ENCODE measurements at places on chromosomes 1 and 21. TPM values are rescaled to one million over a fixed set of nuclear protein-coding genes. Genes with fewer than 3 reads are reported as not detected.

Gene SPRR2F
- not detected for total RNA-seq

DNA sequence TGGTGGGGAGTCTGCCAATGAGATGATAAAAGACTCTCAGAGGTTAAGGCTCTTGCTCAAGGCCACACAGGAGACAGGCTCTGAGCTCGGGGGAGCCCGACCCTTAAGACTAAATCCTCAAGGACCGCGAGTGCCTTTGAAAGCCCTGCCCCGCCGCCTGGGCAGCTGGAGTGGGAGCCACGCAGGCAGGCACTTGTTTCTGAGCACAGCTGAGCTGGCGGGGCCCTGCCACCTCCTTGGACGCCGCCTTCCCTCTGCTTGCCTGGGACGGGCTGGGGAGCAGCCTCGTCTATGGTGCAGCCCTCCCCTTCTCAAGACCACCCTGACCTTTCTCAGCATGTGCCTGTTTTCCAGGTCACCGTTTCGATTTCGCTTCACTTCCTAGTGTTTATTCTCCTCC, 169.3 kb downstream of the CAMTA1 start:
- no peak for DNase-seq

DNA sequence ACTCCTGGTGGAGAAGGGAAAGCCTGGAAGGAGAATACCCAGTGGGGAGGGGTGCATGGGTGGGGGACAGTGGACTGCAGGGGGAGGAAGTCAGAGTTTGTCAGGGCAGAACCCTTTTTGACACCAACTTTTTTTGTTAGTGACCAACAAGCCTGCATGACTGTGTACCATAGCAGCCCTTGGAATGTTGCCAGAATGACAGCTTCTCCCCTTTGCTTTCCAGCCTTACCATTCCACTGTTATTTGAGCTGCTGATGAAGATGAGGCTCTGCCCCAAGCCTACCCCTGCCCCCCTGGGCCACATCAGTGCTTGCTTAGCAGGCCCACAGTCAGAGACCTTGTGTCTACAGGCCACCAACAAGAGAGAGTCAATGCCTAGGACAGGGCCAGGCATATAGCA, 341.2 kb downstream of the HHAT start:
- no peak for DNase-seq

DNA sequence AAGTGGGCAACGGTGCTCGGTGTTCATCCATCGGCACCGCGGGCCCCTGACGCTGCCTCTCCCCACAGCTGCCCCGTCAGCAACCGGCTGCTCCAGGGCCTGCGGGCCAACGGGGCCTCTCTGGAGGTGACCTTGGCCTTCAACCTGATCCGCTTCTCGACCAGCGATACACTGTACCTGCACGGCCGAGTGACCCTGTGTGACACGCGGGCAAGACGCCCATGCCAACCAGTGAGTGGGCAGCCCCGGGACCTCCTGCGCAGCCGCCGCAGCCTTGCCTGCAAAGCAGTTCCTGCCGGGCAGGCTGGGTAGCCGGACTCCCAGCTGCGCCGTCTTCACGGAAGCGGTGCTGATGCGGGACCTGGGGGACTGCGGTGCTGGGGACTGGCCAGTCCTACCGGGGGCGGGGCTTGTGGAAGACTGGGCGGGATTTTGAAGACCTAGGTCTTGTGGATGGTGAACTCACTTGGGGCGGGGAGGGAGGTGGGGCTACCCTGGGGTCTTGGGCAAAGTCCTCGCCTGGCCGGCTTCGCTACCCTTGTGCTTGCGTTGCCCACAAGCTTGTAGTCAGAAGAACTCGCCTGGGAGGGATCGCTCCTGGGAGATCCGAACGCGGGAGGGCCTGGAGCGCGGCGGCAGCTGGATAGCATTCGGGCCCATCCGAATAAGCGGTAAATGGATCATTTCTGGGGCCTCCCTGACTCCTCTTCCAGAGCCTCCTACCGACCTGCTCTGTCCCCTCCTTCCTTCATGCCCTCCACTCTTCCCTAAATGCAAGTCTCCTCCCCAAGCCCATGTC, 8.8 kb upstream of the CEP85 start:
- no peak for DNase-seq

DNA sequence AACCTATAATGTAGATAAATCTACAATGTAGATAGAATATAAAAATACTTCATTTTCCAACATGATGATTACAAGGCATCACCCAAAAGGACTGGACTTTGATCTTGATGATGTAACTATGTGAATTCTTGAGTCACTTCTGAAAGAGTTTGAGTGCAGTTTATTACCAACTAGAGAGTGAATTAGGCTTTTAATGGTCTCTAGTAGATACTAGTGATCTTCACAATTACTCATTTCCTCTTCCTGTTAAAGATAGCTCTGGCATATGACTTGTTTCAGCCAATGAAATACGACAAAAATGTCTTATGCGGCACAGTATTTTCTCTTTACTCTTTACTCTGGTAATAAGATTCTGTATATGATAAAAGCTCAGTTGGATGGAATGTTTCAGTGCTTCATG, 1588.1 kb upstream of the B3GALT2 start:
- DNase-seq: no peak

- DNase-seq: no peak
These were observed 47.1 kb downstream of the STX6 start for GRCh38 chr1:180975551-180975950.

GRCh38 chr1:219837274-219837993, 90.9 kb downstream of the SLC30A10 start:
- DNase-seq: peak; percentile 29

DNA sequence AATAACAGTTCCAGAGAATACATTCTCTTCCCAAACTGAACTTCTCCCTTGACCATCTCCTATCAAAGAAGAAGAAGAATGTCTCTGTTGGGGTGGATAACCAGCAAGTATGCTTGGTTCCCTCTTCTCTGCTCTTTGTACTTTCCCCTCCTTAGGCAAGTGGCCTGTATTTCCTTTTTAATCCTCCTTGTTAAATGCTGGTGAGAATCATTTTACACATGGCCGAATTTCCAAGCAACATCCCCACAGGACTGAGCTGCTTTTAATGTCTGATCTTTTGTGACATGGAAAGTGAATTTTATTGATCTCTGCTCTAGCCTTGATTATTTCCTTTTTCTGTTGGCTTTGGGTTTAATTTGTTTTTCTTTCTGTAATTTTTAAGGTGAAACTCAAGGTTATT, 336.7 kb downstream of the DUSP10 start:
- no peak for DNase-seq
